ENCODE measurements at places on chromosomes 4 and X. TPM values are rescaled to one million over a fixed set of nuclear protein-coding genes. Genes with fewer than 3 reads are reported as not detected.

Gene H2BW1
- not detected for total RNA-seq

Gene PNMA5
- total RNA-seq, result 0.11 TPM

Gene CITED1
- 2.2 TPM for total RNA-seq

Gene CXXC4
- 1.8 TPM for total RNA-seq

Gene SYTL4
- total RNA-seq, result 0.11 TPM

Gene FGFR3
- total RNA-seq, result 19.5 TPM

Gene FMR1NB
- not detected for total RNA-seq

Gene UGT2B15
- not detected for total RNA-seq

Gene GALNTL6
- total RNA-seq, result 0.32 TPM

Gene DEFB131A
- total RNA-seq, result not detected

Gene MAGEA3
- not detected for total RNA-seq

Gene ARMCX1
- total RNA-seq, result 29.1 TPM

Gene TRMT44
- 20.1 TPM for total RNA-seq

Gene MMRN1
- not detected for total RNA-seq

GRCh38 chr4:46931981-46932380 is 22.9 kb upstream of the COX7B2 start:
- no peaks in the 10 kb centered on the region for H3K27me3 ChIP-seq
- no peak overlapping the region for H3K4me3 ChIP-seq
- no peaks in the 10 kb centered on the region for H3K4me1 ChIP-seq
- H3K27ac ChIP-seq, result no peak overlapping the region
- H3K36me3 ChIP-seq, result no peaks in the 10 kb centered on the region
- DNase-seq, result no peak

- H3K4me1 ChIP-seq, result no peaks in the 10 kb centered on the region
- no peak overlapping the region for H3K4me3 ChIP-seq
- no peak overlapping the region for H3K27ac ChIP-seq
- no peaks in the 10 kb centered on the region for H3K27me3 ChIP-seq
- no peak for DNase-seq
Measured at GRCh38 chrX:45711231-45711630, 510.6 kb upstream of the DIPK2B start.

DNA sequence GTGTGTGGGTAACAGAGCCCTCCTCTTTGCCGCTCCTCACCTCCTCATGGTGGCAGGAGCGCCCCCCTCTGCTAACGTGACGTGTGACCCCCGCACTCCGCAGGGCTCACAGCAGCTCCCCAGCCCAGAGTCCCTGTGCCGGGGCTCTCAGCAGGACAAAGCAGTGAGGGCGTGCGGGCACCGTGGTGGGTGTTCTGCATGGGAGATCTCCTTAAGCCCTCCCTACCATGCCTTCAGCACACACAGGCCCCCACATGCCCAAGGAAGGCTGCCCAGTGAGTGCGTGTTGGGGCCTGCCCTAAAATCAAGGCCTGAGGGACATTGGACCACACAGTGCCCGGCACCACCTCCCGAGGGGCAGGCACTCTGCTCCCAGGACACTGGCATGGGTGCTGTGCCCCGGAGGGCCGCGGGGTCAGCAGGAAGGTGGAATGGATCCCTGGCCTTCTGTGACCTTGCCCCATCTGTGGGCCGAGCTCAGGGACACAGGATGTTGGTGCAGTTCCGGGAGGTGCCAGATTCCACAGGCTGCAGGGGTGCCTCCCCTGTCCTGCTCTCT is 10.1 kb downstream of the PSAPL1 start:
- no peak overlapping the region for H3K27ac ChIP-seq
- no peaks in the 10 kb centered on the region for H3K4me1 ChIP-seq
- no peaks in the 10 kb centered on the region for H3K27me3 ChIP-seq
- H3K4me3 ChIP-seq, result no peak overlapping the region
- no peaks in the 10 kb centered on the region for H3K36me3 ChIP-seq

DNA sequence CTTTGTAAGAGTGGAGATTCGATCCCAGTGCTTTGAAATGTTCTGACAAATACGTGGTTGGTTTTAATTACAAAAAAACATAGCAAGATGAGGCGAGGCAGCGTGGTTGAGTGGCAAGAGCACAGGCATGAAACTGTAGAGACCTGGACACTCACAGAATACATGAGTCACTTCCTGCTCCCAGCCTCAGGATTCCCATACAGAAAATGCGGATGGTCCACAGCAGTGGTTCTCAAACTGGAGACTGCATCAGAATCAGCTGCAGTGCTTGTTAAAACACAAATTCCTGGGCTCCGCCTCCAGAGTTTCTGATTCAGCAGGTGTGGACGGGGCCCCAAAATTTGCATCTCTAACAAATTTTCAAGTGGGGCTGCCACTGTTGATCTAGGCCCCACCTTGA is 10.1 kb downstream of the OTOP1 start:
- DNase-seq, result no peak
- no peak overlapping the region for H3K4me3 ChIP-seq
- H3K36me3 ChIP-seq, result no peaks in the 10 kb centered on the region
- no peaks in the 10 kb centered on the region for H3K4me1 ChIP-seq

- no peak overlapping the region for H3K27ac ChIP-seq
- no peak overlapping the region for H3K4me3 ChIP-seq
- no peak for DNase-seq
- peaks cover 3% of the 10 kb centered on the region for H3K4me1 ChIP-seq
- no peaks in the 10 kb centered on the region for H3K27me3 ChIP-seq
Measured at GRCh38 chr4:151953312-151953711, 192.5 kb upstream of the GATB start.

DNA sequence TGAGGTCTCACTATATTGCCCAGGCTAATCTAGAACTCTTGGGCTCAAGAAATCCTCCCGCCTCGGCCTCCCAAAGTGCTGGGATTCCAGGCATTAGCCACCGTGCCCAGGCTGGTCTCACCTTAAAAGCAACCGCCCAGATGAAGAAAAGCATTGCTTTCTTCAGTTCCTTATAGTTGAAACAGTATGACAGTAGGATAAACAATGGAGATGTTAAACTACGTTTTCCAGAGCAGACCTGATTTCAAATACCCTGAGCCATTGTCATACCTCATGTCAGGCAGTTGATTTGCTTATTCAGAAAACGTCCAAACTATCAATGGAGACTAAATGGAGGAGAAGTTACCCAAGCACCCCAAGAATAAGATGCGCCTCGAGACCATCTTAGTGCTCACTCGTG is 26.3 kb upstream of the TMEM131L start:
- DNase-seq, result no peak
- no peaks in the 10 kb centered on the region for H3K27me3 ChIP-seq
- H3K4me3 ChIP-seq, result no peak overlapping the region
- no peak overlapping the region for H3K27ac ChIP-seq
- no peaks in the 10 kb centered on the region for H3K36me3 ChIP-seq

GRCh38 chrX:71637848-71638247 is 19.5 kb upstream of the CXCR3 start:
- no peak overlapping the region for H3K4me3 ChIP-seq
- no peaks in the 10 kb centered on the region for H3K36me3 ChIP-seq
- no peaks in the 10 kb centered on the region for H3K27me3 ChIP-seq
- DNase-seq, result no peak
- H3K4me1 ChIP-seq, result no peaks in the 10 kb centered on the region
- no peak overlapping the region for H3K27ac ChIP-seq

GRCh38 chrX:103883533-103883932 is 51.5 kb upstream of the RAB9B start:
- H3K36me3 ChIP-seq, result no peaks in the 10 kb centered on the region
- no peak for DNase-seq
- no peaks in the 10 kb centered on the region for H3K27me3 ChIP-seq
- no peaks in the 10 kb centered on the region for H3K4me1 ChIP-seq

DNA sequence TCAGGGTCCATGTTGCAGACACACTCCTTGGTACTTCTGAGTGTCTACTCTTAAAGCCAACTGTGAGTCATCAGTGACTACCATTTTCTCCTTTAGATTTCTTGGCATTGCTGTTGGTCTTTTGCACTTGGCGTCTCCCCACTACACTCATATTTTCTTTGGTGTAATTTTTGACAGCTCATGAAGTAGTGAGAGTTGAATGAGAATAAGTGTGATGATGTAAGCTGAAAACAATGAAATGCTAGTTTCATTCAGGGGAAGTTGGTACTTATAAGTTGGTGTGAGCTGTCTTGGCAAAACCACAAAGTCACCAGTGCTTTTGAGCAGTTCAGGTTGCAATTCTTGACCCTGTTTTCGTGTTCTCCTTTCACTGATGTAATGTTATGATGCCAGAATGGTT is 142.9 kb upstream of the ARX start:
- no peaks in the 10 kb centered on the region for H3K36me3 ChIP-seq
- DNase-seq, result no peak
- no peaks in the 10 kb centered on the region for H3K4me1 ChIP-seq
- no peak overlapping the region for H3K4me3 ChIP-seq
- no peaks in the 10 kb centered on the region for H3K27me3 ChIP-seq
- H3K27ac ChIP-seq, result no peak overlapping the region
